Activated naive CD4-positive, alpha-beta T cell treated with anti-CD3 and anti-CD28 coated beads, Interleukin-2, amount 50 U/mL, for 72 hours (primary cell): ENCODE measurements at places on chromosomes 13 and 19. TPM values are rescaled to one million over a fixed set of nuclear protein-coding genes. Genes with fewer than 3 reads are reported as not detected.

Gene FAM32A
- 53.2 TPM for total RNA-seq

Gene NANOS3
- total RNA-seq: 0.88 TPM

Gene CYP2F1
- total RNA-seq: not detected

Gene ZNF382
- total RNA-seq: 13.0 TPM

Gene C19orf25
- total RNA-seq: 24.5 TPM

Gene AXL
- 0.74 TPM for total RNA-seq
